ENCODE measurements at places on chromosomes 12 and 14.

DNA sequence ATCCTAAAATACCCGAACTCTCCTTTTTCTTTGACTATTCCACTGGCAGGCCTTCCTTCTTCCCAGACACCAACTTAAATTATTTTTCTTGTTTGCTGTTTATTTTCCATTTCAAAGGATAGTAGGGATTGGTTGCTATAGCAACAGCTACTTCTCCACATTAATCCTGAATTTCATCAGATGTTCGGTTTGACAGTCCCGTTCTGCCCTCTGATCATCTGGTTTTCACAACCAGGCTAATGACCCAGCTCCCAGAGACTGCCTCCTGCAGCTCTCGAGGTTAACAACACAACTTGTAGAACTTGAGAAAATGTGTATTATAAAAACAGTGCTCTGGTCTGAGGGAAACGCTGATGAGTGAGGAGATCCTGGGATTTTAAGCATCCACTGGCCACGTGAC is 45.5 kb downstream of the NUAK1 start:
- DNase-seq: no peak

- DNase-seq: no peak
Measured at GRCh38 chr12:20132818-20133217, 235.5 kb upstream of the PDE3A start.

DNA sequence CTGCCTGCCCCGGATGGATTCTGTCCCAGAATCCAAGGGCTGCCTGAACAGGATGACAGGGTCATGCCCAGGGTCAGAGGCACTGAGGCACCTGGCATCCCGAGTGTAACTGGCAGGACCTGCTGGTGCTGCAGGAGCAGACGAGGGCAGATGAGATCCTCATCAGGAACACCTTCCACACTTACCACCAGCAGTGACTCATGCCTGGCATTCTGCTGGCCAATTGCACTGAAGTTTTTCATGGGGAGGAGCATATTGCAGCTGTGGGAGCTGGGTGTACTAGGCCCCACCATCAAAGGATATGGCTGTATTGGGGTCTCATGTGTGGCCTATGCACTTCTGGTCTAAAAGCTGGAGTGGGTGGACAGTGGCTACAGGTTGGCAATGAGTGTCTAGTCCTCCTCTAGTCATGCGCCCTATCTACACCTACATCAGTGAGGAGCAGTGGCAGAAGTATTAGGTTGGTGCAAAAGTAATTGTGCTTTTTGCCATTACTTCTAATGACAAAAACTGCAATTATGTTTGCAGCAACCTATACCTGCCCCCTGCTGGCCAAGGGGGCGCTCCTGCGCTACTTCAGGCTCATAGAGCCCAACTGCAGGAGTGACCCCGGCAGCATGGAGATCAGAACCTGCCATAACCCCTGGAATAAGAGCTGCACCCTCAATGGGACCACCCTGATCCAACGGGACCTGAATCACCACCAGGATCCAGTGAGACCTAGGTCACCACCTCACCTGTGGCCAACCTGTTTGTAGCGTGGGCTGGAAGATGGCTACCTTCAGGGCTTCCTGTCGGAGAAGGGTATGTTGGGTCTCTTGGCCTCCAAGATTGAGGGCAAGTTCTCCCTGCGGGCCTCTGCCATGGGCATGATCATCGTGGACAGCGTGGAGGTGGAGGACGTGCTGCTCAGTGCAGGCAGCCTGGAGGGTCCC is 8.0 kb upstream of the C12orf42 start:
- DNase-seq: no peak

- no peak for DNase-seq
Measured at GRCh38 chr12:58140395-58140794, 199.0 kb downstream of the ATP23 start.

DNA sequence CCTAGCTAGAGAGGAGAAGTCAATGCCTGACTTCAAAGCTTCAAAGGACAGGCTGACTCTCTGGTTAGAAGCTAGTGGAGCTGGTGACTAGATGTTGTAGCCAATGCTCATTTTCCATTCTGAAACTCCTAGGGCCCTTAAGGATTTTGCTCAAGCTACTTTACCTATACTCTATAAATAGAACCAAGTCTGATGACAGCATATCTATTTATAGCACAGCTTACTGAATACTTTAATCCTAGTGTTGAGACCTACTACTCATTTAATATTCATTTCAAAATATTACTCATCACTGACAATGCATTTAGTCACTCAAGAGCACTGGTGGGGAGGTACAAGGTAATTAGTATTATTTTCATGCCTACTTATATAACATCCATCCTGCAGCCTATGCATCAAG is 137.2 kb upstream of the PELI2 start:
- no peak for DNase-seq

- DNase-seq: no peak
Measured at GRCh38 chr14:73753887-73754795, 40.0 kb upstream of the PNMA1 start.

- DNase-seq: no peak
Measured at GRCh38 chr12:3086729-3087323, 9.6 kb downstream of the TSPAN9 start.

- DNase-seq: no peak
Measured at GRCh38 chr14:54627219-54627539, 60.3 kb downstream of the SAMD4A start.

DNA sequence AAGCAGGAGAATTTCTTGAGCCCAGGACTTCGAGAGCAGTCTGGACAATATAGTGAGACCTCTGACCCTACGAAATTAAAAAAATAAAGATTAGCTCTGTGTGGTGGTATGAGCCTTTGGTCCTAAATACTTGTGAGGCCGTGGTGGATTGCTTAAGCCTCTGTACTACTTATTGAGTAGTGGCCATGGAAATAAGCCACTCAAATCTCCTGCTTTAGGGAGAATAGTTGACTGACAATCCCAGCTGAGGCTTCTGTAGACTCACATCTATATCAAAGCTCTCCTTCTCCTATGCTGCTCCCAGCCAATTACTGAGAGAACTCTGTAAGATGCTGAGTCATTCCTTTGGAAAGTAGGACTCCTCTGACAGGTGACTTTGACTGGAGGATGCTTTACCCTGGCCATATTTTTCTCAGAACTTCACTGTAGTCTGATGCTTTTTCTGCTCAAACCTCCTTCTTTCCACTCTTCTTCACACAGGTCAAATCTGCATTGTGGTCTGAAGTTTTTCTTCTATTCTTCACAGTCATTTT is 420.2 kb downstream of the SLC6A15 start:
- DNase-seq: no peak

DNA sequence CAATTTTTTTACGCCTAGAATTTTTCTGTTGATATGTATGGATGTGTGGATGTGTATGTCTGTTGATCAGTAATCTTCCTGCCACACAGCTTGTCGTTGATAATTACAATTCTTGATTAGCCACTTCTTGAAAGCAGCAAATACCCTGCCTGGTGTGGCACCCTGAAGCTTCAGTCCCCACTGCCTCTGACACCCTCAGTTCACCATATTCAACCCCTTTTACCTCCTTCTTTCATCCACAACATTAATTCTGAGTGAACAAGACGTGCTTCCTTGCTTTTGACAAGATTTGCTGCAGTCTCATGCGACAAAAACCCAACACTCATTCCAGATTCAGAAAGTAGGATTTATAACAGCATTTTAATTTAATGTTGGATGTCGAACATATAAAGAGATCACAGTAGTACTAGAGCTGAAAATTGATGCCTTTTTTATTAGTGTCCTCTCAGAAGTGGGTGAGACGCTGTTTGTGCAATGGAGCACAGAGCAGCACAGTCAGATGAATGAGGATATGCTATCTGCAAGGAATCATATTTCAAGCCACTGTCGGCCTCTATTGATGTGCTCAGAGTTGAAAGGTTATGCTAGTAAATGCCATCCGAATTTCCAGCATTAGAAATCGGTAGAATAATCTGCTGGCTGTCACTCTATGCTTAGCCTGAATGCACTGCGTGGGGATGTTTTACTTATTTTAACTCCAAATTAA is 383.7 kb downstream of the EGLN3 start:
- DNase-seq: no peak

GRCh38 chr12:40020261-40020691 is 85.6 kb downstream of the SLC2A13 start:
- no peak for DNase-seq

DNA sequence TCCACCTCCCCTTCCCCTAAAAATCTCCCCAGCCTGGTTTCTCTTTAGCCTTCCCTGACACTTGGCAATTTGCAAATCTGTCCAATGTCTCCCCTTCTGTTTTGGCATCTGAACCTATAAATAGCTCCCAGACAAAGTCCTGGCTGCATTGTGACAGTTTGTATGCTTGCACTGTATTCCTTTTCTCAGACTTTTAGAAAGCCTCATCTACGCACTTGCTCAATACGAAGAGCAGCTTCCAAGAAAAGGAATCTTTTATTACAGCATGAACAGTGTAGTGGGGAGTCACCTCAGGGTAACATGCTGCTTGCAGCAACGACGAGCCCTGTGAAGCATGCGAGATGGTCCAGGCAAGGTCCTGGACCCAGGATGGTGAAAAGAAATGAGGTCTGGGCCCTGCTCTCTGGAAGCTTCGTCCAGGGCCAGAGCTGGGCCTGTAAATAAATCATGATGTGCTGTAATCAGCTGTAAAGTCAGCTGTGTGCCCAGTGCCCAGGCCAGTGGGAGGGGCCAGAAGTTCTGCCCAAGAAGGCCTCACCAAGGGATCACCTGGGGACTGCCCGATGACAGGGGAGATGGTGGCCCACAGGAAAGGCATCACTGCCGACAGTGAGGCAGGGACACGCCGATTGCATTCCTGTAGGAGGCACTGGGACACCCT is 88.3 kb downstream of the RIN3 start:
- no peak for DNase-seq

- no peak for DNase-seq
Measured at GRCh38 chr14:75368333-75368732, 59.5 kb upstream of the JDP2 start.

- no peak for DNase-seq
Measured at GRCh38 chr12:2449586-2449985, 345.2 kb upstream of the FKBP4 start.

- DNase-seq: no peak
Measured at GRCh38 chr12:76049575-76050251, 18.1 kb upstream of the PHLDA1 start.

GRCh38 chr12:96078231-96079135 is 43.1 kb upstream of the LTA4H start:
- no peak for DNase-seq

DNA sequence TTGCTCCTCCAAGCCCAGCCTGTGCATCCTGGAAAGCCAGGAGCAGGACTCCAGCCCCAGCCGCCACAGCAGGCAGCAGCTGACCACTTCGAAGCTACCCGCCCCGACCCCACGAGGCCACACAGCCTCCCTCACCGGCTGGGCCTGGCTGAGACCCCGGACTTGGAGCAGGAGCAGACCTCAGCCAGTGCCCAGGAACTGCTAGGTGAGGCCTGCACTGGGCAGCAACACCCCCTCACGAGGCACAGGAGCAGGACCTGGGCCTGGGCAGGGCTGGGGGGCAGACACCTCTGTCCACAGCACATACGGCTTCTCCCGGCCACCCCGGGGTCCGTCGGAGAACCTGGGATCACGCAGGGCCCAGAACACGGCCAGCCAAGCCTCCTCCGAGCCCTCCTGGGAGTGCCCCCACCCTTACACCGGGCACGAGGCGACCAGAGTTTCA is 137.4 kb upstream of the C14orf180 start:
- DNase-seq: no peak

GRCh38 chr12:95859344-95859816 is 628 bp downstream of the SNRPF start:
- DNase-seq: no peak

- DNase-seq: no peak
Measured at GRCh38 chr12:46459861-46460545, 87.4 kb upstream of the SLC38A2 start.

DNA sequence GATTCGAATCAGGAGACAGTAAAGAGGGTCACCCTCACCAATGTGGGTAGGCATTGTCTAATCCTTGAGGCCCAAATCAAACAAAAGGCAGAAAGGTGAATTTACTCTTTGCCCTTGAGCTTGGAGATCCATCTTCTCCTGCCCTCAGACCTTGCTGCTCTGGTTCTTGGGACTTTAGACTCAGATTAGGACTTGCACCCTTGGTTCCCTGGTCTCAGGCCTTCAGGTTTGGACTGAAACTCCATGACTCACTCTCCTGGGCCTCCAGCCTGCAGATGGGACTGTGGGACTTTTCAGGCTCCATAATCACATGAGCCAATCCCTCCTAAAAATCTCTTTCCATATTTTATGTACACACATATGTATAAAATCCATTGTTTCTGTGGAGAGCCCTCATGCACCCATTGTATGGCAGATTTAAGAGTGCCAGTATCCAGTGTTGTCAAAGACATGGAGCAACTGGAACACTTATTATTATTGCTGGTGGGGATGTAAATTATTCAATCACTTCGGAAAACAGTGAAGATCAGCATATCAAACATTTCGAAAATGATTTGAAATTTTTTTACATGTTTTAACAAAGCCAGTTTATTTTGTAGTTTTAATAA is 48.7 kb downstream of the EID3 start:
- no peak for DNase-seq

DNA sequence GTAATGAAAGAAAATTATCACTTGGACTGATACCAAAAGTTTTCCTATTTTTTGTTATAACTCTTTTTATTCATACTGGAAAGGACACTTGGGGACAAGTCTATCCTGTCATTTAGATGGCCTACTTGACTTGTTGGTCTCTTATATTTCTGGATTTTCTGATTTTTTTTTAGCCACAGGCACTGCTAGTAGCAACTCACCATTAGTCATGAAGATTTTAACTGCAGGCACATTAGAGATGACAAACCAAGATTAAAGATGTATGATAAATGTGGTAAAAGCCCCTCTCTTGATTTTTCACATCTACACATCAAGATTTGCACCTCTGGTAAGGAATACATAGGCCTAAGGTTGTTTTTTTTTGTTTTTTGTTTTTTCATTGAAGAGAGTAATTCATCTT is 217.0 kb downstream of the SLC25A21 start:
- no peak for DNase-seq

DNA sequence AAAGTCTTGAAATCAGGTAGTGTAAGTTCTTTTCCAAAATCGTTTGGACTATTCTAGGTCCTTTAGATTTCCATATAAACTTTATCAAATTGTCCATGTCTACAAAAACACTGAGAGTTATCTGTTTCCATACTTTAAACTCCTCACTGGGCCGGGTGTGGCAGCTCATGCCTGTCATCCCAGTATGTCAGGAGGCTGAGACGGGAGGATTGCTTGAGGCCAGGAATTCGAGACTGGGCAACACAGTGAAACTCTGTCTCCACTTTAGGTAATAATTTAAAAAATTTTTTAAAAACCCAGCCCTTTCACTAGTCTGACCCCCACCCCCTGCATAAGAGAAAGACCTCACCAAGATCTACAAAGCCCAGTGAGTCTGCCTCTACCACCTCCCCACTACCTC is 6.4 kb upstream of the ISM2 start:
- DNase-seq: no peak

All from hepatic stellate cell (primary cell).